ENCODE measurements at places on chromosomes 16 and 17. TPM values are rescaled to one million over a fixed set of nuclear protein-coding genes. Genes with fewer than 3 reads are reported as not detected.

The SRSF1 gene
- polyA plus RNA-seq, result 249 TPM

The AANAT gene
- polyA plus RNA-seq, result not detected

The TNFSF12 gene
- polyA plus RNA-seq, result 27.1 TPM

DNA sequence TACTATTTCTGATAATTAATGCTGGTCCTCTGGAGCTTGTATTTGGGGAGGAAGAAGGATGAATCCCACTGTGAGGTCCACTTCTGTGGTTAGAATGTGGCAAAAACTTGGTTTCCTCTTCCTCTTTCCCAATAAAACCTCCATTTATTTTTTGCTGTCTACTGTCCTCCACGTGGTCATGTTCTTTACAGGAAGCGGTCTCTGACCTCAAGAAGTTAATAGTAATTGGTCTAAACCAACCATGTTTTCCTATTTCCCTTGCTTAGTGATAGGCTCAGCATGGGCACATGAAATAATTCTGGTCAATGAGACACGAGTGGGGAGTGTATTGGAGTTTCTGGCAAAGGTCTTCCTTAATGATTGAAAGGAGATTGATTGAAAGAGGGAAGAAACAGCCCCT is 33.9 kb downstream of the CHP2 start:
- no peak for DNase-seq

DNA sequence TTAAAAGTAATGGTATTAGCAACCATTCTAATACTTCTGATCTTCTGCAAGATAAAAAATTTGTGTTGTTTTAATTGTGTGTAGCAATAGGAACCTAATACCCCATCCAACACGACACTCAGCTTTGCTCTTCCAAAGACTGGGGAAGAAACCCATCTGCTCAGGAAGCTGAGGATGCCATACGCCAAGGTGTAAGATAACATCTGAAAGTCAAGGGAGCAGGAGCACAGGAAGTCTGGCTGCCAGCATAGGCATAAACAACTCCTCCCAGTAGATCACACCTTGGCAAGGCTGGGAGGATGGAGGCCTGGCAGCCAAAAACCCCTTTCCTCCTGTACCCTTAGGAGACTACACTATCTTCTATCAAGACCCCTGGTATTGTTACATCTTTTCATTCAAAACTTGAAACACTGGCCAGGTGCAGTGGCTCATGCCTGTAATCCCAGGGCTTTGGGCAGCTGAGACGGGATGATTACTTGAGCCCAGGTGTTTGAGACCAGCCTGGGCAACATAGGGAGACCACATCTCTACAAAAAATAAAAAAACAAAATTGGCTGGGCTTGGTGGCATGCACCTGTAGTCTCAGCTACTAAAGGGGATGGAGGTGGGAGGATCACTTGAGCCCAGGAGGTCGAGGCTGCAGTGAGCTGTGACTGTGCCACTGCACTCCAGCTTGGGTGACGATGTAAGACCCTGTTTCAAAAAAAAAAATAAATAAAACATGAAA is 5.7 kb upstream of the SPHK1 start:
- no peak for DNase-seq

- no peak for DNase-seq
Measured at GRCh38 chr16:84838383-84838948, 18.7 kb downstream of the CRISPLD2 start.

- no peak for DNase-seq
Measured at GRCh38 chr16:67091906-67092566, 17.7 kb upstream of the PHAF1 start.

DNA sequence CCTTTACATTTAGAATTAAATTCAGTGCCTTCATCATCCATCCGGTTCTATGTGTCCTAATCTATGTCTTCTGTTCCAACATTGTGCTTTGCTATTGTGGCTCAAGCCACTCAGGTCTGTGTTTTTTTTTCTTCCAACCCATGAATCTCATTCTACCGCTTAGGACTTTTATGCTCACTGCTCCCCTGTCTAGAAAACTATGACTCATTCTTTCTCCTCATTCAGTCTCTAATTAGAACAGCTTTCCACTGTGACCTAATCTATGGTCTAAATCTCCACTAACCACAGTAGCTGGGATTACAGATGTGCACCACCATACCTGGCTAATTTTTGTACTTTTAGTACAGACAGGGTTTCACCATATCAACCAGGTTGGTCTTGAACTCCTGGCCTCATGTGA is 418.7 kb downstream of the KCNJ2 start:
- DNase-seq, result no peak

DNA sequence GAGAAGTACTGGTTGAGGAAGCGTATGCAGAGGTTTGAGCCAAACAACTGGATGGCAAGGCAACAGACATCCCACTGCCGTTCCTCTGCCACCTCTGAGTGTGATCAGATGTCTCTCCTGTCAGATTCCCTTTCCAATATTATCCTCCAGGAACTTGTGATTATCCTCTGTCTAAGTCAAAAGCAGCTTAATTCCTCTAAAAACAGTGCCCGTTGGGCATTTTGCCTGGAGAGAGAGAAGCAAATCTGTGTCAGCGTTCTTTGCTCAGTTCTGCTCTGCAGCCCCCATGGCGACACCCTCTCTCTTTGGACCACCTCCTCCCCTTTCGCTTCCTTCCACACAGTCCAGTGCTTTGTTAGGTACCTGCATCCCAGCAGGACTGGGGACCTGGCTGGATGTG is 56.1 kb upstream of the TBX2 start:
- no peak for DNase-seq

GRCh38 chr16:48524348-48525200 is 85.4 kb downstream of the N4BP1 start:
- DNase-seq, result no peak

DNA sequence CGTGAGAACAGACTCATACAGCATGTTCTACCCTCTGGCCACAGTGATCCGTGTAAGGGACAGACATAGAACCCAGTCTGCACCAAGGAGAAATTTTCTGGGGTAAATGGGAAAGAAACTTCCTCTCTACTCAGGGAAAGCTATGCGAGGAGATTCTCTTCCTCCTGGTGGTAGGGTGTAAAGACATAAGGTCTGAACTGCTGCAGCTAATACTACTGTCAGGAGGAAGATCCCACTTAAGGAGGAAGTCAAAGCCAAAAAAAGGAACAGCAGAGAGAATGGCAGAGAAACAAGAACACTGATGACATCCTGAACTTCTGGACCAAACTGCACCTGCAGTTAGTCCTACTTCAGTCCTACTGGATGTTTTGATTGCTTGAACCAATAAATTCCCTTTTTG is 7.1 kb upstream of the TM4SF5 start:
- DNase-seq, result no peak

- no peak for DNase-seq
Measured at GRCh38 chr16:19939553-19939952, 54.9 kb upstream of the GPRC5B start.

GRCh38 chr16:46739934-46740333 is 8.2 kb downstream of the MYLK3 start:
- DNase-seq, result no peak

DNA sequence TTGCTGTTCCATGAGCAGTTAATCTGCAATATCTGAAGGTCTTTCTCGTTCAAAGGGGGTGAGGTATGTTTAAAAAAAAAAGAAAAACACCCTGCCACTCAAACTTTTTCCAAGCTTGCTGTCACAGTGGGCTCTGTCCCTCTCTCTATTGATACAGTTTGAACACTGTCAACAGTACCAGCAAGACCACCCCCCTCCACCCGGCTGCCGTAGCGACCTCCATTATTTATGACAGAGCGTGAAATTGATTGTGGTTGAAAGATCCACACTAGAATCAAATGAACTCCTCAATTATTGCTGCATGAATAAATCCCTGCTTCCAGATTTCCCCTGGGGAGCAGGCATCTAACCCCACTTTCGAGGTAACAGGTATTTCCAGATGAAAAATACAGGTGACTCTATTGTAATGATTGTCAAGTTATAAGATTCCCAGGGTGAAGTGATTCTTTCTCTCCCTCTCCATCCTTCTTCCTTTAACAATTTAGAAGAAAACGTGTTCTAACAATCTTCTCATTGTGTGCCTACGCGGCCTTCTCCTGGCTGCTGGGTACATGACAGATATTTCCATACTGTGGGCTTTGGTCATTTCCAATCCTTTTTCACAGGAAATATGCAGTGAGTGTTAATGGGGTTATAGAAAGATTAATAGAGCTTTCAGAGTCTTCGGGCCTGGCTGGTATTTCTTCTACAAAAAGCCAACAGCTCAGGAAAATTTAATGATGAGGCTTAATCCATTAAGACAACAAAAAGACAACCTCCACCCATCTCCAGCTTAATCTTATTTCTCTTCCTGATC is 135.7 kb upstream of the C16orf82 start:
- DNase-seq, result no peak

Data from AG04450 (cell line).